ENCODE measurements at places on chromosomes 16 and 17.

DNA sequence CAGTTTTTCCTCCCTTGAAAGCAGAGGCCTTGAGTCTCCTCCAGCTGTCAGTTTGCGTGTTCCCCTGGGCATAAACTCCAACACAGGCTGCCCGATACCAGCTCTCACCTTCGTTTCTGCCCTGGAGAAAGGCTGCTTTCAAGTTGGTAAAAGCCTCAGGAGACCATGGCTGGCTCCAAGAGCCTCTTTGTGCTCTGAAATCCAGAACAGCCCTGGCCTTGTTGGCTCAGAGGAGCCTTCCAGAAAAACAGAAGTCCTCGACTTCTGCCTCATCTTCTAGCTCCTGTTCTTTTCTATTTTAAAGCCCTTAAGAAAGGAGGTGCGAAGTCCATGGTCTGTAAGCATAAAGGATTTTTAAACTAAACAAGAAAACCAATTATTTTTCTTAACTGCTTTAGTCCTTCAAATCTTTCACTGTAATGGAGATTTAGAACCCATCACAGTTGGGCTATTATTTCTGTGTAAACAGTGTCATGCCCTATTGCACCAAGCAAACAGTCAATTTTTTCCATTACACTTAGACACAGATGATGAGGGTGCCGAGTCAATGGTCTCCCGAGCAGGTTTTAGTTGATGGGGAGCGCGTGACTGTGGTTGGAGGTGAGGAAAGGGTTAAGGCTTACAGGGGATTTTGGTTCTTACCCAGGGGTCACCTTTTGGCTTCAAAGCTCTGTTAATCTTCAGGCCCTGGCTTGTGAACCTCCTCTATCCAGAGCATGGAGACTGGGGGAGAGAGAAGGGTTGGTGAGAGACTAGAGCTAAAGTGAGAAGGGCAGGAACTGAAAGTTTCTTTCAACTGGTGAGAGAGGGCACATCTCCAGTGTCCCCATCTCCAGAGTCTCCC, 212.8 kb downstream of the MSI2 start:
- DNase-seq: no peak

GRCh38 chr16:84648595-84649510, 542 bp downstream of the KLHL36 start:
- DNase-seq: no peak

GRCh38 chr16:79329967-79330366, 270.6 kb downstream of the MAF start:
- no peak for DNase-seq

GRCh38 chr17:35083071-35083470, 19.6 kb upstream of the RFFL start:
- no peak for DNase-seq

DNA sequence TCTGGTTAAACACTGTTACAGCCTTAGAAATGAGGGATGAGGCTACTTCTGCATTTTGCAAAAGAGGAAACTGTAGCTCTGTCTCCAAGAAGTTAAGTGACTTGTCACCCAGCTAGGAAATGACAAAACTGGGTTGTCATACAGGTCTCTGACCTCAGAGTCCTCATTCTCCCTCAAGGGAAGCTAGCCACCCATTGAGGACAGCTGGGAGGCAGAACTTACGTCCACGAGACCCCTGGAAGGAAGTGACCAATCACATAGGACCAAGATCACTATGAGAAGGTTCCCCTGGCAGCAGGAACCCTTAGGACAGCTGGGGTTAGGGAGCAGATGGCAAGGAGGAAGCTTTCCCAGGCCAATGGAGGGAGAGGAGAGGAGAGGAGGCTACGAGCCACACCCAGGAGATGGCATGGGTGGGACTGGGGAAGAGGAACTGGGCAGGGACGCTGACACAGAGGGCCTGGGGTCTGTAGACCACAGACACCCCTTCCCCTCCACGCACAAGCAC, 11.2 kb downstream of the METTL22 start:
- no peak for DNase-seq

DNA sequence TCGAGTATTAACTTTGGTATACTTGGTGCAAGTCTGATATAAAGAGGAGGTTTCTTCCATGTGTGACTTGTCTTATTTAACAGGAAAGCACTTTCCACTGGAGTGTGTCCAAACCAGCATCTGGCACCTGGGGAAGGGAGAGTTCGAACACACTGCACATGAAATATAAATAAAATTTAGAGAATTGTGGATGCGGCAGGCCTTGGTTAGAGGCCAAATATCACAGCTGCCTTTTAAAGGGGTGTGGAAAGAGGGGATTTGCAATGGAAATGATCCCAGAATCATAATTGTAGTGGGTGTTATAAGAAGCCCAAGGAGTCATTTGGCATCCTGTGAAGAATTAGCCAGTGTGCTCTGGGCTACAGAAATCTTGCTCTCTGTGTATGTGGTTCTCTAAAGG, 4.3 kb upstream of the NXN start:
- no peak for DNase-seq

- DNase-seq: no peak
These were observed 22.3 kb downstream of the USP36 start for GRCh38 chr17:78818152-78818846.

DNA sequence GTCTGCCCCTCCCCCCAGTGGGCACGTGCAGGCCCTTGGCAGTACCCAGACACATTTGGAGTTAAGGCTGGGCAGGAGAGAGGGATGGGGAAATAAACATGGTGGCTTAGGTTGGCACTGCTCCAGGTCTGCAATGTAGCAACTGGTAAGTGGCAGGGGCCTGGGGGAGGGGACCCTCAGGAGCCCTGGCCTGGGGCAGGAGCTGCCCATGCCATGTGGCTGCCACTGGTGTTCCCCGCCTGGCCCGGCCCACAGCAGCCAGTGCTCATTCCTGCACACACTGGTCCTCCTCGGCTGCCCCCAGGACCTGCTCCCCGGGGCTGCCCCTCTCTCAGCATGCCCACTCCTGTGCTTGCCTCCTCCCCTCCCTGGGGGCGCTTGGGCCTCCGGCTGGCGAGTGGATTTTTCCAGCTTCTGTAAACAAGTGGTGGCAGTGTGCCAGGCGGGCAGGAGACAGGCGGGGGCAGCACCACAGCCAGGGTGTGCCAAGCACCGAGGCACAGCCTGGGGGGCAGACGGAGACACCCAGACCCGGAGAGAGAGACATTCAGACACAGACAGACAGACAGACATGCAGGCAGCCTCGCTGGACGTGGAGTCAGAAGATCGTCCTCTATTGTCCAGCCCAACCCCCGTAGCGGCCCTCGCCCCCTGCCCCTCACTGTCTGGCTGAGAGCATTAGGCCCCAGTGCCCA, 9.4 kb downstream of the THRA start:
- no peak for DNase-seq

DNA sequence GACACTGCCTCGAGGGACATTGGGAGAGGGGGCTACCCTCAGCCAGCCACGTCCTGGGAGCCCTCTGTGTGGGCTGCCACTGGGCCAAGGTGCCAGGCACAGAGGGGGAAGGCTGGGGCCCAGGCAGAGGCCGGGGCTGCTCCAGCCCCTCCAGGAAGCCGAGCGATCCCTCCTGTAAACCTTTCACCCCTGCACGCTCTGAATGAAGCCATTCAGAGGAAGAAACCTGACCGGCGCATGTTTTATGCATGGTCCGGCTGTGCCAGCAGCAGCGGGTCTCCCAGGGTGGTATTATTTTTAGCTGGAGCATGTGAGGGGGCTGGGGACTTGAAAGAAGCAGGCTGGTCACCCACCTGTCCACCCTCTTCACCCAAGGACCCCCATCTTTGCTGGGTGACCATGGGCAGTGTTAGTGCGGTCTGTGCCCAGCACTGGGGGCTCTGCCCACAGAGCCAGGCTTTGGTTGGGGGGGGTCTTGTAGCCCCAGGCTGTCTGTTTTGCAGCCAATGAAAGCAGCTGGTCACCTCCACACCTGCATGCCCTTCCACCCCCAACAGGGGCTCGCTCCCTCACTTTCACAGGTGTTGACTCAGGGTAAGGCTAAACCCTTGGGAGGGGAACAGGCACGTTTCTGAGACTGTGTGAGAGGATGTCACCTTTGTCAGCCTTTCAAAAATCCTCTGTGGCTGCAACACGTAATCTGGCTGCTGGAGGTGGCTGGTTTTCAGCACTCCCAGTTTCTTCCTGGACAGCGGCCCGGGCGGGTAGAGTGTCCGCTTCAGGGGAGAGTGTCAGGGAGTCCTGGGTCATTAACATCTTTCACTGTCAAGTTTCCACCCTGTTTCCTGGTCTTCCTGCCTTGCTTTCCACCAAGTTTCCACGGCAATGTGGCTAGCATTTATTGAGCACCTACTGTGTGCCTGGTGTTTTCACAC, 77.1 kb upstream of the BRD7 start:
- DNase-seq: no peak

DNA sequence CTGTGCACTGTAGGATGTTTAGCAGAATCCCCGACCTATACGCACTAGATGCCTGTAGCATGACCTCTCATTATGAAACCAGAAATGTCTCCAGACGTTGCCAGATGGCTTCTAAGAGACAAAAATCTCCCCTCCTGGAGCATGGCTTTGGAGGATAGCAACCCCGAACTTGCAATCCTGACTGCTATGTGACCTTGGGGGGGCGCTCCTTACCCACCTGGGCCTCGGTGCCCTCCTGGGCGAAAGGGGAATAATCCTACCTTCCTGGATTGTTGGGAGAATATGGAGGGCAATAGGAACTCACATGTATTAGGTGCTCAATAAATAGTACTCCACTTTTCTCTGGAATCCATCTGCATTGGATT, 8.1 kb downstream of the MRM1 start:
- no peak for DNase-seq

- DNase-seq: no peak
These were observed 295.3 kb downstream of the SEC14L1 start for GRCh38 chr17:77436058-77436442.

DNA sequence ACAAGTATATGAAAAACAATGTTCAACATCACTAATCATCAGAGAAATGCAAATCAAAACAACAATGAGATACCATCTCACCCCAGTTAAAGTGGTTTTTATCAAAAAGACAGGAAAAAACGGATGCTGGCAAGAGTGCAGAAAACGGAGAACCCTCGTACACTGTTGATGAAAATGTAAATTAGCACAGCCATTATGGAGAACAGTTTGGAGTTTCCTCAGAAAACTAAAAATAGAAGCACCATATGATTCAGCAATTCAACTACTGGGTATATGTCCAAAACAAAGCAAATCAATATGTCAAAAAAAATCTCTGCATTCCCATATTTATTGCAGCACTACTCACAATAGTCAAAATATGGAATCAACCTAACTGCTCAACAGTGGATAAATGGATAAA, 50.1 kb upstream of the CES5A start:
- no peak for DNase-seq

DNA sequence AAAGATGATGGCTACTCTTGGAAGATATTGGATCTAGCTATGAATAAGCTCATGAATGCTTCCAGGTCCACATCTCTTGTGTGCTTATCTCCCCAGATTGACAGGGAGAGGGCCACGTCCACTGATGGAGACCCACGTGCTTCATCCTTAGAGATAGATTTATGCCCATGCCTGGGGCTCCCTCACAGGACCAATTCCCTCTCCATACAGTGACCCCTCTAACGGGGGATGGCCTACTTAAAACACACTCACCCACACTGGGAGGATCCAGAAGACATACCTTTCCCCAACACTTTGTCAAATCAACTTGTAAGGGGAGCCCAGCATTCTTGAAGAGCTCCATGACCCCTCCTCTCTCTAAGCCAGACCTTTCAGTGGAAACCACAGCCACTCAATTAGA, 169.7 kb upstream of the CDH5 start:
- DNase-seq: no peak

GRCh38 chr16:88296437-88297177, 86.2 kb upstream of the ZNF469 start:
- DNase-seq: no peak

DNA sequence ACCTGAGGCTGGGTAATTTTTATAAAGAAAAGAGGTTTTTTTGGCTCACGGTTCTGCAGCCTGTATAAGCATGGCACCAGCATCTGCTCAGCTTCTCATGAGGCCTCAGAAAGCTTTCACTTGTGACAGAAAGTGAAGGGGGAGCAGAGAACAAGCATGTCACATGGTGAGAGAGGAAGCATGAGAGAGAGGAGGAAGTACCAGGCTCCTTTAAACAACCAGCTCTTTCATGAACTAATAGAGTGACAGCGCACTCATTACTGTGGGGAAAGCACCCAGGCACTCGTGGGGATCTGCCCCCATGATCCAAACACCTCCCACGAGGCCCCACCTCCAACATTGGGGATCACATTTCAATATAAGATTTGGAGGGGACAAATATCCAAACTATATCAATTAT, 86.8 kb downstream of the USP32 start:
- no peak for DNase-seq

DNA sequence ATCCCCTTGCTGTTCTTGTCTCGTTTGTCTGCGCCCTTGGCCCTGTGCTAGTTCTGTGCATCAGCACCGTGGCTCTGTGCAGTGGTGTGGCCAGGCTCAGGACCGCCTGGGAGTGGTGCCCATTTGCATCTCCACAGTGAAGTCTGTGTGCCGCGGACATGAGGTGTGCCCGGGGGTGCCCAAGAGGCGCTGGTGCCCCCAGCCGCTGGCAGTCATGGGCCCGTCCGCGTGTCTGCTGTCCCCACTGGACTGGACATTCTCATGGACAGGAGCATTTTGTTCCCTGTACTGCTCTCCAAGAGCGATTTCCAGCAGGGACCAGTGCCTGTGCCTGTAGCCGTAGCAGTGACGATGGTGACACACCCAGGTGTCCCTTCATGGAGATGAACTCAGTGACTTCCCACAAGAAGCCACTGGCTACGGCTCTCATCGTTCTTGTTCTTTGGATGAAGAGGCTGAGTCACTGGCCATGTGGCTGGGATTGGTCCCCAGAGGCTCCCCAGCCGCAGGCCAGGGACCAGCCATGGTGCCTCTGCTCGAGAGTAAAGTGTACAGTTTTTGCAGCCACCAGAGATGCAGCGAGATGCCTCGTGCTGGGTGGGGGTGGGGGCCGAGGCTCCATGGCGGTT, 13.0 kb upstream of the MC1R start:
- DNase-seq: no peak

DNA sequence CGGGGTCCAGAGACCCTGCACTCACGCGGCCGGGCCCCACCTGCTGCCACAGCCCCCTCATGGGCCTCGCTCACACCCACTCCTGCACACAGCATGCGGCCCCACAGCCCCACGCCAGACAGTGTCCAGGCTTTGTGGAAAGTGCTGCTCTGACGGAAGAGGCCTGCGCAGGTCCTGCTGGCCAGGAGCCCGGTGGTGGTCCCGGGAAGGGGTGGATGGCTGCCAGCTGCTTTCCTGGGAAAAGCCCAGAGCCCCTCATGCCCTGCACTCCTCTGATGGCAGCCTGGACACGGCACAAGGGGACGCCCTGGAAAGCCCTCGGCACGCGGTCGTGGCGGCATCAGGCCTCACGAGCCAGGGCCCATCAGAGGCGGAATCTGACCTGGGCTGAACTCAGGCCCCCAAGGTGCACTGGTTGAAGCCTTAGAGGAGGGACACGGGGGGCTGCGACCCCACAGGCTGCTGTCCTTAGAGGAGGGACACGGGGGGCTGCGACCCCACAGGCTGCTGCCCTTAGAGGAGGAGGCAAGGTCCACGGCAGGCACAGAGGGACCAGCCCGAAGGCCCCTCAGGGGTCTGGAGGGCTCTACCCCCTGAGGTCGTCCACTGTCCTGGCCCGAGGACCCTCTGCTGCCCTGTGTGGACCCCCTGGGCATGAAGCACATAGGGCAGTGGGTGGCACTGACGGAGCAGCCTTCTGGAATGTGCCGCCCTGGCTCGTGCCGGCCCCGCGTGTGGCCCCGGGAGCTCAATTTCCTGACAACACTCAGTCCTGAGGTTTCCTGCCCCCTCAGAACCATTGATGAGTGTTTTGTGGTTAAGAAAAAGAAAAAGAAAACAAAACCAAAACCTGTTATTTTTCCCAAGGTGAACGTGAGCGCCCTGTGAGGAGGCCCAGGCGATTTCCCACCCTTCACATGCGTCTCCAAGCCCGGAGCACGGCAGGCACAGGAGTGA, 22.1 kb downstream of the SOX8 start:
- no peak for DNase-seq

All from Panc1 (cell line).